T-helper 17 cell (primary cell): ENCODE measurements at places on chromosomes 3 and 15. TPM values are rescaled to one million over a fixed set of nuclear protein-coding genes. Genes with fewer than 3 reads are reported as not detected.

DNA sequence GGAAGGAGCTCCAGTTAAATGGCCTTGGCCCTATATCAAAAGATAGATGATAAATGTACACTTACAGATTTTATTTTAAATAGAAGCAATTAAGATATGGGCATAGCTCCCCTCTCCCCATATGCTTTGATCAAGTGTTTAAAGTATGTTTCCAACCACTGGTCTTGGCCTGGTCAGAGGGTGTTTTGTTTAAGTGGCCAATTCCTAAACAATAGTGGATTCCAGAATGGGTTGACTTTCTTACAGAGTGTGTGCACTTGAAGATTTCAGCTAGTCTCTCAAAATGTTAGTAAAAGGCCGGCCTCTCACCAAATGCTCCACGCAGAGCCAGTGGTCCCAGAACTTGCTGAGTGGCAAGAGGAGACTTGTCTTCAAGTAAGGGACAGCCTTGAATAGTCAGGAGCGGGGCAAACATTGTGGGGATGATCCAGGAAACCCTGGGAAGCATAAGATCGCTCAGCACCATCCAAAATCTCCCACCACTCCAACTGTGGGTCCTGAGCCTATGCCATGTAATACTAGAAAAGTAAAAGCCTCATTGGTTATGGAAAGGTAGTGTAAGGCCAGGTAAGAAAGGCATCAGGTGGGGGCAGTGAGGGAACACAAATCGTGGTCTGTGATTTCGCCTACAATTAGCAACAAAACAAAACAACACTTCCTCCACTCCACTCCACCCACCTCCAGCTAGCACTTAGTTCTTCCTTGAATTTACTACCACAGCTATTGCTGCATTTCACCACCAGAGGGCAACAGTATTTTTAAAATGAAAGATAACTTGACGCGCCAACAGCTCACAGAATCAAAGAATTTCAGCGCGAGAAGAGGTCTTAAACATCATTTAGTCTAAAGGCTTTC lies 4.8 kb downstream of the RARRES1 start:
- DNase-seq = no peak

DNA sequence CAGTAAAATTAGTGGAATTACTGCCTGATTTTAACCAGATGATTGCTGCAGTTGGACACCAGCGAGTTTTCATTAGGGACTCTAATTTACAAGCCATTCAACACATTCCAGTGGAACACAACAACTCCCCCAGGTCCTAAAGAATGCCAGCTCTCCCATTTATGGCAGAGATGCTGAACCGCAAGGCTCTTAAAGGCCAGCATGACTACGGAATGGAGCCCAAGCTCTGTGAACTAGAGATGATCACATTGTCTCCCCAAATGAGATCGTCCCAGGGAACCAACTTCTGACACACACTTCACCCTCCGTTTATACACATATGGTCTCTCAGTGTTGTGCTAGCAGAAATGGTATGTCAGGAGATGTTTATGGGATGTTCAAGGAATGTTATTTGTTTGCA lies 446.2 kb upstream of the NR2F2 start:
- DNase-seq = no peak

The TP63 gene
- total RNA-seq = 1.5 TPM

DNA sequence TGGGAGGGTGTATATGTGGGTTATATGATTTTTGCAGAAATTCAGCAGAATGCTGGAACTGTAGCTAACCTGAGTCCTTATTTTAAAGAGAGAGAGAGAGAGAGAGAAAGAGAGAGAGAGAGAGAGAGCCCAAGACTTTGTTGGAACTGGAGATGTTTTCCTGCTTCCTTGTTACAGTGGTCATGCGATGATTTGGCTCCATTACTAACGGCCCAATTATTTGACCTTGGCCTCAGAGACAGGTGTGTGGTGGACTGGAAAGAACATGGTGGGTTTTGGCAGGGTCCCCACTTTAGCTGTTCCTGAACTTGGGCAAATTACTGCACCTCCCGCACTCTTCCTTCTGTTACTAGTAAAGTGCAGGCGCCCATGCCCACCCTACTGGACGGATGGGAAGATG lies 14.8 kb upstream of the ACSBG1 start:
- DNase-seq = no peak

The AMIGO3 gene
- not detected for total RNA-seq

DNA sequence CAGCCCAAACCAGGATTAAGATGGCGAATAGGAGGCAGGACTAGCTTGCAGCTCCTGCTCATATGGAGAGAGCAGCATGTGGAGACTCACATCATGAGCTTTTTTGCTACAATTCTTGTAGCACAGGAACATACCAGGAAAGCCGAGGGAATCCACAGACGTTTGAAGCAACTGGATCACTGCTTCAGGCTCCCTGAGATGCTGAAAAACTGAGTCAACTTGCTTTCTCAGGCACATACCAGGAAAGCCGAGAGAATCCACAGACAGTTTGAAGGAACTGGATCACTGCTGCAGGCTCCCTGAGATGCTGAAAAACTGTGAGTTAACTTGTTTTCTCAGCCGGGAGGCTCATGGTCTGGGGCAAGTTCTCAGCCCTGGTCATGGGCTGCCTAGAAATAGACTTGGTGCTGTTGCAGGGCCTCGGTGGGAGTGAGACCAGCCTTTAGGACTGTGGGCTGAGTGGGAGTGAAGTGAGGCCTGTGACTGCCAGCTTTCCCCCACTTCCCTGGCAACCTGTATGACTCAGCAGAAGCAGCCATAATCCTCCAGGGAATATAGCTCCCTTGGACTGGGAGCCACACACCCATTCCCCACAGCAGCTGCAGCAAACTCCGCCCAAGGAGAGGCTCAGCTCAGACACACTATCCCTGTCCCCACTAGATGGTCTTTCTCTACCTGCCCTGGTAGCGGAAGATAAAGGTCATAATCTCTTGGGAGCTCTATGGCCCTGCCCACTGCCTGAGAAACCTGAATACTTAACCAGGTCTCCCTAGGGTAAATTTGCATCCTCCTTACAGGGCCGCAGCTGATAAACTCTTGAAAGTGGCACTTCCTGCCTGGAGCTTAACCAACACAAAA lies 51.9 kb upstream of the PFN2 start:
- DNase-seq = no peak

- no peak for DNase-seq
Observed at GRCh38 chr3:9260305-9260704, 10.9 kb upstream of the SRGAP3 start.

DNA sequence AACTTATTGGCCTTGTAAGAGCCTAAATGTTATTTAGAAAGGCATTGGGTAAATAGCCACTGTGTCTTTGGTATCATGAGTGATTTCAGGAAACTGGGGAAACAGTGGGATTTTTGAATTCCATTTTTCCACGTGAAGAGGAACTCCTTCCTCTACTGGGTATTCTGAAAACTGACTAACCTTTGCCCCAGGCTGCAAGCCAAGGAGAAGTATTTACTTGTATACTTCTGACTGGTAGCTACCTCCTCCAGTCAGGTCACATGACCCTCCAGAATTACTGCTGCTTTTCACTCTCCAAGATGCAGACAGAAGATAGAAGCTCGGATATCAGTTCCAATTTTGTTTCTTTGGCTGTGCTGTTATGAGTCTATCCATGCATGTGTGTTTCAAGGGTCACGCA lies 50.9 kb upstream of the MAP3K13 start:
- DNase-seq = no peak

DNA sequence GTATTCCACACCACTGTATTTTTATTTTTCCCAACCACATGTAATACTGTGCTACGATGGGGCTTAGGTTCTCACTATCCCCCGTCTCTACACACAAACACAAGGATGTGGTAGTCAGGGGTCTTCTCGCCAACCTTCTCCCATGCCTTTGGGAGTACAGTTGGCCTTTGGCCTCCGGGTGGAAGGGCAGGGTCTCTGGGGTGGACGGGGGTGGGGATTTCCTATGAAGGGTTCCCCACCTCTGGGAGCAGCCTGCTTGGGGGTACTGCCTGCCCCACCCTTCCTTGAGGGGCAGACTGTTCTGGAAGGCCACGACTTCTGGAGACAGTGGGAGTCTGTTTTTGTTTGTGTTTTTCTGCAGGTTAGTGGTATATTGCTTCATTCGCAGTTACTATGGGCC lies 21.3 kb upstream of the RAD18 start:
- no peak for DNase-seq

DNA sequence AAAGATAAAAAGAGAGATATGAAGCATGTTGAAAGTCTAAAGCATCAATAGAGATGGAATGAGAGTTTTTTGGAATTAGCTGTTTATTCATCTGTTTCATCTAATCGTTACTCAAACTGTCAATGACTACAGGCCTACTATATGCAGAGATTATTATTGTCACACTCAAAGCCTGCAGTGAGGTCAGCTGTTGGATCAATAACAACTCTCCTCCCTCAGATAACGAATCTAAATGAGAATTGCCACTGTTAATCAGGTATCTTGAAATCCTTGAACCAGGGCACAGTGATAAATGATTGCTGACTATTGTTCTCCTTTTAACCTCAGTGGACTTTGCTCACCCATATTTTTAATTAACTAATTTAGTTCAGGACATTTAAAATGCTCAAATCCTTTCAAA lies 192.3 kb upstream of the SGO1 start:
- DNase-seq = no peak

DNA sequence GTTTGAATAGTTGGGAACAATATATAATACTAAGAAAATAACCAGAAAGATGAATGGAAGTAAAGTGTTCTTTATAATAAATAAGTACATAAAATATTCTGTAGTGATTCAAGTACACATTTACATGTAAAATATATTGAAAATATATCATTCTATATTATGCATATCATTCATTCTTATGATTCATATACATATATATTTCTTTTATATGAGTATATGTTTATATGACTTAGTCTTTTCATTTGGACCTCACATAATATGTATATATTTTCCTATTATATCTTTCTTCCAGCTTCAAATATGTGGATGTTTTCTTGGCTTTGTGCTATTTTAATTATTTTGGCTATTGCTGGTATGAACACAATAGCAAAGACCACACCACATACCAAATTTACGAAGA lies at the start of gene OTOL1:
TSS of gene OTOL1 (plus strand) at position 301 of the 400 bp plus-strand sequence. CDS start at position 301, 0 bp downstream.
- DNase-seq = no peak

- DNase-seq = no peak
Observed at GRCh38 chr15:73753250-73754130, at the start of gene INSYN1. INSYN1 (minus strand) TSS chr15:73753351; CDS start chr15:73751130, 2,221 bp downstream.

The SKOR1 gene
- total RNA-seq = 2.7 TPM

DNA sequence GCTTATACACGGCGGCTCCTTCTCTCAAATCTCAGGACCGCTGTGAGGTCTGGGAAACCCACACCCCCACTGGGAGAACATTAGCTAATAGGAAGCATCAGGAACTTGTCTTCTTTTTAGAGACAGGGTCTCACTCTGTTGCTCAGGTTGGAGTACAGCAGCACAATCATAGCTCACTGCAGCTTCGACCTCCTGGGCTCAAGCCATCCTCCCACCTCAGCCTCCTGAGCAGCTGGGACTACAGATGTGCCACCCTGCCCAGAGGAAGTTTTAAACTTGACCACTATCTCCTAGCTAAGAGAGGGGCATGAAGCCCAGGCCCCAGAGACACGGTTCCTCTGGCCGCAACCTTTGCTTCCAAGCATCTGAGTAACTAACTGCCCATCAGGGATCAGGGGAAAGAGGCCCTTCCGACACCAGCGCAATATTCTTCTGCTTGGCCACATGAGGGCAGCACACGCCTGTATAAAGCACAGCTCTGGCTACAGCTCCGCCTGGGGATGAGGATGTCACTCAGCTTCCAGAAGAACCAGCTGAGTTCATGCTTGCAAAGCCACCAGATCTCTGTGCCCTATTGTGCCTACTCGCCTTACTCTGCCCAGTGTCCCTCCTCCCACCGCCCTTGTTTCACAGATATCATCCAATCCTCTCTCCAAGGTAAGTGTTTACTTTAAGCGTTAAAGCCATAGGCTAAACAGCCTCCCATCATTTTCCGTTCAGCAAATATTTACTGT lies 57.6 kb upstream of the SLC6A11 start:
- DNase-seq = peak; percentile 20

- DNase-seq = no peak
Observed at GRCh38 chr3:189304465-189305351, 132.9 kb downstream of the TPRG1 start.

GRCh38 chr15:63938486-63939061 lies 104.8 kb upstream of the HERC1 start:
- no peak for DNase-seq

DNA sequence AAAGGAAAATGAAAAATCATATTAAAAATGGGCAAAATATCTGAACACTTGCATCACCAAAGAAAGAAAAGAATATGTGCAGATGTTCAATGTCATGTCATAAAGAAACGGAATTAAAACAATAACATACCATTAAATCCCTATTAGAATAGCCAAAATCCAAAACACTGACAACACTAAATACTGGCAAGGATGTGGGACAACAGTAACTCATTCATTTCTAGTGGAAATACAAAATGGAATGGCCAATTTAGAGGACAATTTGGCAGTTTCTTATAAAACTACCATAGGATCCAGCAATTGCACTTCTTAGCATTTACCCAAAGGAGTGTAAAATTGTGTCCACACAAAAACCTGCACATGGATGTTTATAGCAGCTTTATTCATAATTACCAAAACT lies 542.5 kb upstream of the UBE2E2 start:
- no peak for DNase-seq

GRCh38 chr3:148408667-148409066 lies 289.0 kb upstream of the AGTR1 start:
- DNase-seq = no peak

- no peak for DNase-seq
Observed at GRCh38 chr3:49278548-49278947, 1.5 kb upstream of the C3orf62 start.

The LRRIQ4 gene
- total RNA-seq = not detected

DNA sequence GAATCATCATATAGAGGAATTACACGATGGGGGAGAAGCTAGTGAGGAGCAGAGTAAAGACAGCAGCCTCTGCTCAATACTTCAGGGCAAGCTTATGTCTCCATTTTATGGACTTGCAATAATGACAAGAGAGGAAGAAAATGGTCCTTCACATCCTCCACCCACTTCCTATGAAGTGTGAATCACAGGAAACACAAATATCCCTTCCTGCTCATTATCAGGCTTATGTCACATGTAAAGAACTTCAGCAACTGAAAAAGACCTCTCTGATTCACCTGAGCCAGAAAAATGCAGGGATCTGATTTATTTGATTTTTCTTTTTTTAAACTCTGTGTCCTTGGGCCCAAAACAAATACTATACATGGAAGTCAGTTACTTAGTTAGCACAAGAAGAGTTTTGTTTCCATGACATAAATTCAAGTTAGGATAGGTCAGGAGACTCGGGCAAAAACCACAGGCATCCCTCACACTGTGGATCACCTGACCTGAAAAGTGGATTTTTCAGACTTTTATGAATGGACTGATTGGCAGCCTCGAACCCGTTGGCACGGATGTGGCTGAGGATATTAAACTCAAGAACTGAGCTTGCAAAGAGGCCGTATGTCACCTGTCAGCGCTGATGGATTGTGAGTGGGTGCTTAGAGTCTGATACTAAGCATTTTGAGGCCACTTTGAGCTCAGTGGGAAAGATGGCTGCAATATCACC lies 620.8 kb upstream of the MDFIC2 start:
- DNase-seq = no peak

GRCh38 chr3:101262393-101263240 lies 57.8 kb downstream of the IMPG2 start:
- DNase-seq = no peak

The IL16 gene
- total RNA-seq = 87.1 TPM
